ENCODE measurements at places on chromosomes 6 and 20. TPM values are rescaled to one million over a fixed set of nuclear protein-coding genes. Genes with fewer than 3 reads are reported as not detected.

- no peak for DNase-seq
These were observed at the start of gene ADTRP for GRCh38 chr6:11778648-11779328. TSS of gene ADTRP (minus strand) at chr6:11778803. CDS start at chr6:11778759, 44 bp downstream.

LRRN4 gene
- total RNA-seq: 0.08 TPM

- DNase-seq: no peak
These were observed 25.3 kb upstream of the ZNFX1 start for GRCh38 chr20:49303065-49303552.

SULF2 gene
- 117 TPM for total RNA-seq

SCAF8 gene
- total RNA-seq: 70.5 TPM

- DNase-seq: no peak
These were observed 153.5 kb upstream of the MLN start for GRCh38 chr6:33957131-33957891.

IL17F gene
- total RNA-seq: not detected

- no peak for DNase-seq
These were observed 6.6 kb upstream of the GUCA1B start for GRCh38 chr6:42201382-42201781.

DNA sequence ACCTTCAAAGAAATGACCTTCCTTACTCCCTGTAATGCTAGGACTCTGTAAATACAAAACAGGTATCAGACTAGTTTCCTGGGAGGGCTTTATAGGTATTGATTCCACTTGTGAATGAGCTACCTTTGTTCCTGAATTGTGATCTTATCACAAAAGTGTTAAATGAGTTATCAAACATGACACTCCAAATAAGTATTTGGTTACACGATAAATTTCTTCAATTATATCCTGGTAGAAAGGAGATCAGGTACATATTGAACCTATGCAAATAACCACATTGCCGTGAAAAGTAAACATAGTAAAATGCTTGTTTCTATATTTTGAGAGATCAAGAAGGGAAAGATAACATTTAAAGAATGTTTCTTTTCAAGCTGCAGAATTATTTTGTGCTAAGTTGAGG is 285.3 kb downstream of the HIVEP2 start:
- no peak for DNase-seq

- DNase-seq: no peak
These were observed 6.2 kb downstream of the VPS16 start for GRCh38 chr20:2846698-2847097.

UST gene
- 16.0 TPM for total RNA-seq

GRCh38 chr6:149182262-149182661 is 135.2 kb upstream of the TAB2 start:
- no peak for DNase-seq

GRCh38 chr6:91506509-91506908 is 919.6 kb upstream of the MAP3K7 start:
- DNase-seq: no peak

DNAH8 gene
- 17.2 TPM for total RNA-seq

Measured in testis (tissue), 5 donors.